GM12878 (cell line): ENCODE measurements at places on chromosomes 7 and 10. TPM values are rescaled to one million over a fixed set of nuclear protein-coding genes. Genes with fewer than 3 reads are reported as not detected.

GRCh38 chr7:148721390-148721789 lies 22.7 kb downstream of the CUL1 start:
- no peak for DNase-seq
- H3K4me1 ChIP-seq: peaks cover 4% of the 10 kb centered on the region
- no peaks in the 10 kb centered on the region; the same call in 1 of the 2 replicates for H3K36me3 ChIP-seq
- no peaks in the 10 kb centered on the region for H3K27me3 ChIP-seq

DNA sequence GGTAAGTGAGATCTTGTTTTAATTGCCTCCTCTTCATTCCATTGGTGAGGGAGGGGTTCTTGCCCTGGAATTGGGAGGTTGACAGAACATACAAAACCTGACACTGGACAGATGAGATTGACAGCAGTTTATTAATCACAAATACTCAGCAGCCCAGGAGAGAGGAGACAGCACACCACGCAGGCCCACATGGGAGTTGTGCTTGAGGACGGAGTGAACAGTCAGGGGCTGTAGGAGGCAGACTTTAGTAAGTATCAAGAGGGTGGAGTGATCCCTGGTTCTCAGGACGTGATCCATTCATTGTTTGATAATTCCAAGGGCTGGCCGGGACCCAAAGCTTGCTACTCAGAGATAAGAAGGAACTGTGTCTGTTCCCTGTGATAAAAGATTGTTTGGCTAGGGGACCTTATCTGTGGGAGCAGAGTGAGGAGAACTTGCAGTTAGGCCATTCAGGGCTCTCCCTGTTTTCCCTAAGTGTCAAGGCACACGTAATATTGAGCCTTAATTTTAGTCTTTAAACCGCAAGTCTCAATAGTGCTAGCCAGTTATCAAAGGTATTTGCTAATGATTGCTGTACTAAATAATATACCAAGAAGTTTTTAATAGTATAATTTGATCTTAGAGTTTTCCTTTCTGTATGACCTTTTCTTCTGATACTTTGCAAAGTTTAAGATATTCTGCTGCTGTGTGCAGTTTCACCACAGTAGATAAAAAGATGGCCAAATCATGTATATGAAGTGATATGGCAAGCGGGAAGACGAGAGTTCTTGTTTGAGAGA lies 14.5 kb downstream of the CAPZA2 start:
- H3K27ac ChIP-seq: no peak overlapping the region
- no peaks in the 10 kb centered on the region for H3K4me1 ChIP-seq
- H3K36me3 ChIP-seq: no peaks in the 10 kb centered on the region
- no peak overlapping the region for H3K4me3 ChIP-seq
- no peak for DNase-seq
- H3K27me3 ChIP-seq: no peaks in the 10 kb centered on the region

The CLDN4 gene
- 0.24 and 0.38 TPM in 2 replicates for total RNA-seq

GRCh38 chr10:33535866-33536265 lies 201.4 kb upstream of the NRP1 start:
- no peak for DNase-seq
- H3K4me1 ChIP-seq: no peaks in the 10 kb centered on the region
- no peak overlapping the region for H3K27ac ChIP-seq
- no peaks in the 10 kb centered on the region for H3K27me3 ChIP-seq

The FKBP14 gene
- total RNA-seq: 3.0 and 5.1 TPM in 2 replicates

GRCh38 chr10:102678842-102679289 lies 34.6 kb downstream of the TRIM8 start:
- H3K4me1 ChIP-seq: peaks cover 26% of the 10 kb centered on the region
- no peaks in the 10 kb centered on the region for H3K36me3 ChIP-seq
- no peaks in the 10 kb centered on the region for H3K27me3 ChIP-seq
- no peak overlapping the region for H3K4me3 ChIP-seq

- peaks cover 3% of the 10 kb centered on the region for H3K36me3 ChIP-seq
- DNase-seq: no peak
- peak overlapping the region; percentile 68; the same call in 1 of the 2 replicates for H3K4me3 ChIP-seq
Observed at GRCh38 chr10:131982796-131983195, 1.1 kb upstream of the BNIP3 start.

DNA sequence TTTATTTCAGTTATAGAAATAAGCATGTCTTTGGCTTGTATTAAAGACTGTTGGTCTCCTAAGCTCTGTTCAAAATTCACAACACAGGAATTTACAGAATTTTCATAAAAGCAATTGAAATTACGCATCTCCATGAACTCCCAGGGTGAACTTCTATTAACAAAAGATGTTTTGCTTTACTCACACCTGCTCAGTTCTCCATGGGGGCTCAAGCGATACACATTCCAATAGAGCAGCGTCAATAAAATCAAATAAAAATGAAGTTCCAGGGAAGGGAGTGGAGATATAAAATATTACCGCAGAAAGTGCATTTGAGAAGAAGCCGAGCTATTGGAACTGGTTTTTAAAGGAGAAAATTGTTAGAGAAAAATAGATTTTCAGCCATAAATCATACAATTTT lies 41.5 kb upstream of the ZNF438 start:
- no peaks in the 10 kb centered on the region for H3K27me3 ChIP-seq
- H3K4me3 ChIP-seq: no peak overlapping the region
- H3K27ac ChIP-seq: no peak overlapping the region
- no peaks in the 10 kb centered on the region for H3K4me1 ChIP-seq

The SYT15 gene
- 0.51 and 0.56 TPM in 2 replicates for total RNA-seq

GRCh38 chr10:36303896-36304295 lies 661.8 kb upstream of the FZD8 start:
- no peak overlapping the region for H3K27ac ChIP-seq
- H3K4me1 ChIP-seq: no peaks in the 10 kb centered on the region
- H3K4me3 ChIP-seq: no peak overlapping the region
- no peaks in the 10 kb centered on the region for H3K36me3 ChIP-seq
- DNase-seq: no peak

DNA sequence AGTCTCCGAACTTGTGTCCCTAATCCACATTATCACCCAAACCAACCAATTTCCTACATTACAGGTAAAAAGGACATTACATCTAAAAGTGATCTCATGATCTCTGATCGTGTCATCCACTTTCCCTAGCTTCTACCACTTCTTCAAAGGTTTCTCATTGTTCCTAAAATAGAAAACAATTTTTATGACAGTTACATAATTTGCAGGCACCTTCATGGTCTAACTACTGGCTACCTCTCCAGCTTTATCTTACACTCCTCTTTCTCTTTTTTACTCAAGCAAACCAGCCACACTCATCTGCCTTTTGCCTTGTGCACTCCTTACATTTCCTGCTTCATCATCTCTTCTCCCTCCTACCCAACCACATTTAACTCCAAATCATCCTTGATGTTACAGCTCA lies 886.7 kb upstream of the SORCS1 start:
- H3K27me3 ChIP-seq: no peaks in the 10 kb centered on the region
- no peak for DNase-seq
- H3K4me1 ChIP-seq: no peaks in the 10 kb centered on the region
- no peak overlapping the region for H3K27ac ChIP-seq

The PARD3 gene
- 16.6 TPM in 2 replicates for total RNA-seq

- peak overlapping the region; percentile 7; the same call in 1 of the 2 replicates for H3K4me3 ChIP-seq
- DNase-seq: no peak
- H3K27me3 ChIP-seq: no peaks in the 10 kb centered on the region
- peaks cover 18% of the 10 kb centered on the region for H3K4me1 ChIP-seq
- peak overlapping the region; percentile 95 for H3K27ac ChIP-seq
- H3K36me3 ChIP-seq: no peaks in the 10 kb centered on the region
Observed at GRCh38 chr10:45581582-45582385, 90.8 kb downstream of the ZFAND4 start.

The COL13A1 gene
- not detected in 2 replicates for total RNA-seq

- no peaks in the 10 kb centered on the region; the same call in 1 of the 2 replicates for H3K4me1 ChIP-seq
- peak within 1 kb of the TSS; percentile 78 for H3K4me3 ChIP-seq
- peak within 1 kb of the TSS; percentile 78 for H3K27ac ChIP-seq
- no peak for DNase-seq
- no peaks in the 10 kb centered on the region for H3K36me3 ChIP-seq
Observed at GRCh38 chr7:139035586-139036353, at the start of gene ZC3HAV1L. TSS of gene ZC3HAV1L (minus strand) at chr7:139036042. CDS start at chr7:139036017, 25 bp downstream.

DNA sequence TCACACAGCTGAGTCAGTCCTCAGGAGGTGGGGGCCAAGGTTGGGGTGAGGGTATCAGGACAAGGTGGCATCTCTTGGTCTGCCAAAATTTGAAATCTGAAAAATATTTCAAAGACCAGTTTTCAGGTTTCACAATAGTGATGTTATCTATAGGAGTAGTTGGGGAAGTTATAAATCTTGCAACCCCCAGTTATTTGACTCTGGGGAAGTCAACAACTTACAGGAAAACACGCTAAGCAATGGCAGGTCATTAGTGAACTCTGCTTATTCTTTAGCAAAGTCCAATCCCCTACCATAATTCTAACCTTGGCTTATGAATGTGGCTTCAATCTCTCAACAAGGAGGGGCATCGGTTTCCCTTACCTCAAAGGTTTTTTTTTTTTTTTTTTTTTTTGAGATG lies 94.9 kb downstream of the MARCHF5 start:
- H3K4me3 ChIP-seq: no peak overlapping the region
- H3K36me3 ChIP-seq: no peaks in the 10 kb centered on the region
- DNase-seq: no peak
- no peak overlapping the region for H3K27ac ChIP-seq

The SRGN gene
- total RNA-seq: 658 and 735 TPM in 2 replicates

The ELN gene
- total RNA-seq: 0.08 and 0.19 TPM in 2 replicates

The NSUN6 gene
- total RNA-seq: 11.5 and 14.6 TPM in 2 replicates

DNA sequence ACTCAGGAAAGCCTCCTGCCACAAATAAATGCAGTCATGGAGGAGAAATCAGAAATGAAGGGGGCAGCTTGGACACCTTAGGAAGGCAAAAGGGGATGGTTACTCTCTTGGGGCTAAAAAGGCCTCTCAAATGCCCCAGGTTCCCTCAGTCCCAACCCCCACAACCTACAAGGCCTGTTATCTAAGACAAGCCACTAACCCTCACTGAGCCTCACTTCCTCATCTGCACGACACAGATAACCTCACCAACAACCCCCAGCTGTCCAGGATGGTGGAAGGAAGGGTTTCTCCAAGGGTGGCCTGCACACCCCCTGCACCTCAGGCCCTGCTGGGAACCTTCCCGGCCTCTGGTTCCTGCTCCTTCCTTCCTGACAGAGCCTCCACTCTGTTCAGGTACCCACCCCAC lies 29.2 kb downstream of the SORBS1 start:
- no peak overlapping the region for H3K4me3 ChIP-seq
- H3K4me1 ChIP-seq: no peaks in the 10 kb centered on the region

GRCh38 chr10:96319754-96320474 lies 15.7 kb downstream of the DNTT start:
- H3K4me1 ChIP-seq: no peaks in the 10 kb centered on the region
- H3K36me3 ChIP-seq: no peaks in the 10 kb centered on the region
- no peak for DNase-seq
- H3K27ac ChIP-seq: no peak overlapping the region

DNA sequence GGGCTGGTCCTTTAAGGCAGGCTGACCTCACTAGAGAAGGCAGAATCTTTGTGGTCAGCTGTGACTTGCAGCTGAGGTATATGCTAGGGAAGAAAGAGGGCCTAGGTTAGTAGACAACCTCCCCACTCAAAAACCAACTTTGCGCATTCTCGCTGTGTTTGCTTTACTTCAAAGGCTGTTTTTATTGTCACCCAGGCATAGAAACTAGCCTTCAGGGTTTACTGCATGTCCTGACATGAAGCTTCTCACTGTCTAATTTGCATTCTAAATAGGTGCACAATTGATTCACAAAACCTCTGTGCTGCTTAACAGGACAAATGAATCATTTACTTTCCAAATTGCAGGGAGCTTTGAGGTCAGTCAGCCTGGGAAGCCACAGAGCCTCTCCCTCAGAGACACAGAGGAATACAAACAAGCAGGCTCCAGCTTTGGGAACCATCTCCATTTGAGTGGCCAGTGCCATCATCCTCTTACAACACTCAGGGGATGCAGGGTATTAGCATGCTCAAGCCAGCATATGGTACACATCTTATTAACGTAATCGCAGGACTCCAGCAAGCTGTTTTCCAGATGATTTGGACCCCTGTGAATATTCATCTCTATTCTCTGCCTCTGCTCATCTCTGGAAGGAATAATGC lies 596.4 kb upstream of the GHITM start:
- no peak overlapping the region for H3K4me3 ChIP-seq
- peak; percentile 92 for DNase-seq
- no peaks in the 10 kb centered on the region for H3K27me3 ChIP-seq
- H3K4me1 ChIP-seq: peaks cover 31% of the 10 kb centered on the region
- H3K36me3 ChIP-seq: no peaks in the 10 kb centered on the region
- peak overlapping the region; percentile 32 for H3K27ac ChIP-seq

DNA sequence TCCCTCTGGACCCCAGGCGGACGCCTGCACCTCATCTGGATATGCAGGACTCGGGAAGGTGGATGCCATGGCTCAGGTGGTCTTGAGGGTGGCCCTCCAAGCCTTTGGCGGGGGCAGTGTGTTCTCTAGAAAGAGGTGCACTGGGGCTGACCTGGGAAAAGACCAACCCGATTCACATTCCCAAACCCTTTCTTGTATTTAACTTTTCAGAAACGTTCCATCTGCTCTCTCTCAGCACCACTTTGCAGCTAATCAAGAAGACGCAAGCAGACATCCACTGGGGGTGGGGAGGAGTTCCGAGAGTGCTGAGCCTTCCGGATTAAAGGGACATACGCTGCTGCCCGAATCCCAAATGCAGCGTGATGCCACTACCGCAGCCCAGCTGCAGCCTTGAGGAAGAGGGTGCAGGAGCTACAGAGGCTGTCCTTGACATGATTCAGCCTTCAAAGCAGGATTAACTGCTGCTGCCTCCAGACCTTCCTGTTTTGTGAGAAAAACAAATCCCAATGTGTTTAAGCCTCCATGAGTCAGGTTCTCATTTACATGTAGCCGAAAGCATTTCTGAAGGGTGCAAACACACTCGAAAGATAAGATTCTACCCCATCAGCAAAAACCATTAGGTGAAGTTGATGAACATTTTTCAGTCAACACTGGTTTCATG lies 39.9 kb downstream of the RBM17 start:
- H3K4me1 ChIP-seq: peaks cover 24% of the 10 kb centered on the region
- no peak for DNase-seq
- H3K27me3 ChIP-seq: no peaks in the 10 kb centered on the region
- no peak overlapping the region for H3K27ac ChIP-seq
- no peaks in the 10 kb centered on the region for H3K36me3 ChIP-seq
- H3K4me3 ChIP-seq: no peak overlapping the region

The HPS6 gene
- total RNA-seq: 28.0 and 30.2 TPM in 2 replicates

The PIK3AP1 gene
- 137 and 142 TPM in 2 replicates for total RNA-seq

The CACUL1 gene
- 19.1 and 21.0 TPM in 2 replicates for total RNA-seq

GRCh38 chr10:86206240-86206579 lies 160.4 kb downstream of the GRID1 start:
- H3K4me1 ChIP-seq: no peaks in the 10 kb centered on the region
- no peak overlapping the region for H3K4me3 ChIP-seq
- H3K36me3 ChIP-seq: no peaks in the 10 kb centered on the region; the same call in 1 of the 2 replicates
- H3K27ac ChIP-seq: no peak overlapping the region
- DNase-seq: no peak
- no peaks in the 10 kb centered on the region for H3K27me3 ChIP-seq
